ENCODE measurements at places on chromosomes 7 and 10.

- DNase-seq: no peak
These were observed 427.1 kb downstream of the TFEC start for GRCh38 chr7:115603416-115603815.

DNA sequence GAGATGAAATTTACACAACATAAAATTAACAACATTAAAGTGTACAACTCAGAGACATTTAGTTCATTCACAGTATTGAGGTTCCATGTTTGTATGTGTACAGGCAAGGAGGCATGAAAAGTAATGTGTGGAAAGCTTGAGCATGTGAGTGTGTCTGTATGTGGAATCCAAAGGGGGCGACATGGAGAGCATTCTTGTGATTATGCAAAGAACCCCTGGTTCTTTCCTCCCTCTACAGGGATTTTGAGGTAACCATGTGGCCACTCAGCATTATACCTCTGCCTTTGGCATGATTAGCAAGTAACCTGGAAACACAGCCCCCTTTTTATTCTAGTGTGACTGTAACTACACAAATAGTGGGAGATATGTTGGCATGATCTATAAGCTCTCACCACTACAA is 21.0 kb downstream of the OR2F1 start:
- no peak for DNase-seq

DNA sequence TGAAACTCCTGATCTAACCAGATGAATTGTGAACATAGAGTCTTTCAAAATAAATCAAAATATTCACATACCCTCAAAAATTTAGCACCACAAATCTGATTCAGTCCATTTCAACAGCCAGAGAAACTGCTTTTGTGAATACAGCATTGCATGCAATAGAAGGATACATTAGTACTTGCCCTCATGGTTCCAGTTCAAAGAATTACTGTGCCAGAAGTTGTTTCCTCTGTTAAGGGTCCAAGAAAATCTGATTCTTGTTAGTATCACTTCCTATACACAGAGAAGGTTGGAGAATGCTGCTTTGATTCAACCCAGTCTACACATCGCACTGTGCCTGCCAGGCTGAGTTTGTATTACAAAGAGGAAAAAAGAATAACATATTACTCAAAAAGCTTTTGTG is 115.6 kb downstream of the TFEC start:
- no peak for DNase-seq

DNA sequence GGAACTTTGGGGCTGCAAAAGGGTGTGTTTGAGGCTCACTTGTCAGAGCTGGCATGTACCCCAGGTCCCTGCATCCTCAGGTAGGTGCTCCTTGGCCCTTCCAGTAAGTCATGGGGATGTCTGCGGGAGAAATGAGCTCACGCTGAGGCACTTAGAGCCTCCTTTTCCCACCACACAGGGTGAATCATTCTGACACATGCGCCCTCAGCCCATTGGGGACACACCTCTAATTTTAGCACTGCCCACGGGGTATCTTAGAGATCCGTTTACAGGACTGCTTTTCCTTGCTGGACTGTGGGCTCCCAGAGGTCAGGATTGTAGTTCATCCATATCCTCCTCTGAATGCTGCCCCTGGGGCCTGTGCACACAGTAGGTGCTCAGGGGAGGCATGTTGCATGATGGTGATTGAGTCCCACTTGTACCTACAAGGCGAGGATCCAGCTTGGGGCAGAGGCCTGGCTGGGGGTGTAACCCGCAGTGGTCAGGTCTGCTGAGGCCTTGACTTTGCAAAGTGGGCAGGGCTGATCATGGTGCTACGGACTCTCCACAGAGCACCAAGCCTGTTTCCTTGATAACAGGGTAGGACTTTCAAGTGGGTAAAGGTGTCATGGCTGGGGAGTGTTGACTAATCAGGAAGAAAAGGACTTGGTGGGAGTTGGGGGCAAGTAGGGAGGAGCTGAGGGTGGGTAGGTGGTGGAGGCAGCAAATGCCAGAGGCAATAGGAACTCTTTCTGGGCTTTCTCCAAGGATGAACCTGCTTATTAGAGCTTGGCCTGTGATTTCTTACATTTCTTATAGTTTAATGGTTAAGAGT is 5.8 kb downstream of the TSPAN15 start:
- DNase-seq: no peak

GRCh38 chr10:18681366-18681765 is 22.1 kb downstream of the ARL5B start:
- no peak for DNase-seq

- no peak for DNase-seq
These were observed 1.0 kb downstream of the YKT6 start for GRCh38 chr7:44201813-44202212.

DNA sequence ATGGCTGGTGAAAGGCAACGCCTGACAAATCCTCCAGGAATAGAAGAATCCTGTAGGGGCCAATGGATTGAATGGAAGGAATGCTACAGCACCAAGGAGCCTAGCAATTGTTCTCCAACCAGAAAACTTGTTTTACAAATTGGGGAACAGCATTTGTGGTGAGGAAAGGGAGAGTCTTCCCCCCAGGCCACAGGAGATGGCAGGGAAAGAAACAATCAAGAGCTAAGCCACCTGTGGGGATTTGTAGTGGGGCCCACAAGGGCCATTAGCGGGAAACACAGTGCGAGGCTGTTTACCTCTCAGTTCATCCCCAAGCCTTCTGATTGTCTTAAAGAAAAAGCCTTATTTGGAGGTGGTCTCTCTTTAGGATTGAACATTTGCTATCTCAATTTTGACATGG is 48.5 kb upstream of the KCNMA1 start:
- DNase-seq: no peak

DNA sequence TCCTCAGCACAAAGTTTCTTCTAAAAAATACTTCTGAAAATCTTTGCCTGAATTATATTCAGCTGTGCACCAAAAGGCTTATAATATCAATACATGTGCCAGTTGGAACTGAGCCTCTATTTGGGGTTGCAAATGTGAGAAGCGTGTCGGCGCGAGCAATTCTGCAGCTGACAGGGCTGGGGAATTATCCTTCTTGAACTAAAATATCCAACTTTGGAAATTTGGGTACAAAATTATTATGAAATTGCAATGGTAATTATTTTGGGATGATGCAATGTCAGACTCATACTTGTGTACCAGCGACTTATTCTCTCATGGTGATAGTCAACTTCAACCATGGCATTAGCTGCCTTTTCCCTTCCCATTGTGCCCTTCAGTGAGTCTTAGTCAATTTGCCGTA is 507.0 kb upstream of the KLF6 start:
- DNase-seq: no peak

- DNase-seq: no peak
These were observed 19.0 kb downstream of the NUDCD3 start for GRCh38 chr7:44471436-44471835.
